ENCODE measurements at places on chromosomes 1 and 21.

DNA sequence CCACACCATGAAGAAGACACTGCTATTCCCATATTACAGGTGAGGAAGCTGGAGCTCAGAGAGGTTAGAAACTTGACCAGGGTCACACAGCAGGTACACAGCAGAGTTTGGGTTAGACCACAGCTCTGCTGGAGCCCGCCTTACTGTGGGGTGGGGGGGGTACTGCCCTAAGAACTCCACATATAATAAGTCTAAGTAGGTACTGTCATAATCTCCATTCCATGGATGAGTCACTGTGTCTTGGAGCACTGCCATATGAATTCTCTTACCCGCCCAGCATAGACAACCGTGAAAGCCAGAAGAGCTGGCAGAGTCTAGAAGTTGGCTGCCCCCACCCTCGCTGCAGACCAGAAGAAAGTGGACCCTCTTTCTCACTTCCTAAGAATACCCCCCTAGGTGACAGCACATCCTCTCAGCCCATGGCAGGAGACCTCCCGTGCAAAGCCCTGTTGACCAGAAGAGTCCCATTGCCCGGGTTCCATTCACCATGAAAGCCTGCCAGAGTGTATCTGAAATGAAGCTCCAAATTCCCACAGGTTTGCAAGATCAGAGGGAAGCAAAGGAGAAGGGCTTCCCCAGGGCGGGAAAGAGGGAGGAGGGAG is 5.2 kb upstream of the PLA2G2D start:
- no peak for DNase-seq

DNA sequence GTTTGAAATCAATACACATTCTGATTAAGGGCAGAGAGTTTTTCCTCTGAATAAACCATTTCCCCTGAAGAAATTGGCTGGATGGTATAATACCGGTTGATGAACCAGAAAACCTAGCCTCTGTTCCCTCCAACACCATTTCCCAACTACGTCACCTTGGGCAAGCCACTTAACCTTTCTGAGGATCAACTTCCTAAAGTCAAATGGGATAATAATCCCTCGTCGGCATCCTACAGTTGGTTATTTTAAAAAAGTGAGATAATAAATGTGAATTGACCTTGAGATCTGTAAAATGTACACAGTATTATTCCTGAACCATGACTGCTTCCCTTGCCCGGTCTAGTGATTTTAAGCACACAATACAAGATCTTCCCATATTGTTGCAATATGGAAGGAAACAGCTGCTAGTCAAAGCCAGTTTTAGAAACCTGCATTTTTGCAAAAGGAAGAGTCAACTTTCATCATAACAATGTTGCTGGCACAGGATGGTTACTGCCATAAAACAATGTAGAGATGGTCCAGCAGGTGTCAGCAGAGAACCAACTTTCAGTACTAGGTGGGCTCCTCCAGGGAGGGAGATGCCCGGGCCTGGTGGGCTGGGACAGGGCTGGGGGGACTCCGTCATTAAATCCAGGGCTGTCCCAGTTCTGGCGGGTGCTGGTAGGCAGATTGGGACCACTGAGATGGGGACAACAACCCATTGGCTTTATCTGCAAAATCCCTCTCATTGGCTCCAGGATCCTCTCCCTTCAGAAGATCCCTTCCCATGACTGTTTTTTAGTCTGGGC is 5.2 kb upstream of the HLX start:
- no peak for DNase-seq

- no peak for DNase-seq
Observed at GRCh38 chr1:20654104-20654690, 7.0 kb downstream of the DDOST start.

DNA sequence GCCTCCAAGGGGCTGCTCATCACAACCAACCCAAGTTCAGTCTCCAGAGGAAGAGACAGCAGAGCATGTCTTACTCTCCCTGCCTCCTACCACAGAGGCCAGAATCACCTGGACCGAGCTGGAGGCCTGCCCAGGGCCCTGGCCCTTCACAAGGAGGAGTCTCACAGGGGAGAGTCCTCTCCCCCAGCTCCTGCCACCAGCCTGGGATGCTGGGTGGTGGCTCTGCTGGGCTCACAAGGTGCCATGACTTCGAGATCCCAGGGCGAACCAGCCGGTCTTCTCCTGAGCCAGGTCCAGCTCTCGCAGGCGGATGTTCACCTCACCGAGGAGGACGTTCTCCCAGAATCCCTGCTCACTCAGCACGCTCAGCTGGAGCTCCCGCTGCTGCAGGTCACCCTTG is 13.0 kb upstream of the PPP1R15B start:
- DNase-seq = no peak

GRCh38 chr21:44736291-44737004 is 25.1 kb upstream of the TSPEAR start:
- DNase-seq = no peak

GRCh38 chr1:88134983-88135921 is 548.8 kb upstream of the PKN2 start:
- DNase-seq = no peak

DNA sequence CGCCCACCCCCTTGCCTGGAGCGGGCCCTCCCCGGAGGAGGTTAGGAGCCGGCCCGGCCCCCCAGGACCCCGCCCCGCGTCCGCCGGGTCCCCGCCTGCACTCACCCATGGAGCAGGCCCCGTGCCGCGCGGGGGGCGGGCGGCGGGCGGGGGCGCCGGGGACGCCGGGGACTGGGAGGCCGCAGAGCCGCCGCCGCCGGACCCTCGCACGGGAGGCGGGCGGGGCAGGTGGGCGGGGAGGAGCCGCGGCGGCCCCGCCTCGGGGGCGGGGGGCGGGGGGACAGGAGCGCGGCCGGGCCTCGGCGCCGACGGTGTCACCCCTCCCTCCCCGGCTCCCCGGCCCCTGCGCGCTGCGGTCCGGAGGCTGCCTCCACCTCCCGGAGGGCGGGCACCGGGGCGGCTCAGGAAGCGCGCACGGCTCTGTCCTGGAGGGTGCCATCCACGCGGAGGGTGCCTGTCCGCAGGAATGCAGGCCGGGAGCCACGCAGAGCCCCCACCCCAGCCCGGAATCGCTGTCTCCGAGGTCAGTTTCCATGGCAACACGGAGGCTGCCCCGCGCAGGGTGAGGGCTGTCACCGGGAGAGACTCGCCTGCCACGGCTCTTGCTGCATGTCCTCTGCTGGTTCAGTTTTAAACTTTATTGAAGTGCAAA is 5.9 kb upstream of the PLEKHG5 start:
- DNase-seq = peak; percentile 71

GRCh38 chr1:247212012-247212411 is 40.2 kb upstream of the ZNF124 start:
- DNase-seq = no peak

Measured in neuronal stem cell (in vitro differentiated cells).